ENCODE measurements at places on chromosomes 2 and 18.
A peak's percentile ranks its signal among the peaks of the same experiment; 100 is the strongest.

GRCh38 chr18:48727681-48728080 lies 188.8 kb downstream of the CTIF start:
- no peak for DNase-seq

DNA sequence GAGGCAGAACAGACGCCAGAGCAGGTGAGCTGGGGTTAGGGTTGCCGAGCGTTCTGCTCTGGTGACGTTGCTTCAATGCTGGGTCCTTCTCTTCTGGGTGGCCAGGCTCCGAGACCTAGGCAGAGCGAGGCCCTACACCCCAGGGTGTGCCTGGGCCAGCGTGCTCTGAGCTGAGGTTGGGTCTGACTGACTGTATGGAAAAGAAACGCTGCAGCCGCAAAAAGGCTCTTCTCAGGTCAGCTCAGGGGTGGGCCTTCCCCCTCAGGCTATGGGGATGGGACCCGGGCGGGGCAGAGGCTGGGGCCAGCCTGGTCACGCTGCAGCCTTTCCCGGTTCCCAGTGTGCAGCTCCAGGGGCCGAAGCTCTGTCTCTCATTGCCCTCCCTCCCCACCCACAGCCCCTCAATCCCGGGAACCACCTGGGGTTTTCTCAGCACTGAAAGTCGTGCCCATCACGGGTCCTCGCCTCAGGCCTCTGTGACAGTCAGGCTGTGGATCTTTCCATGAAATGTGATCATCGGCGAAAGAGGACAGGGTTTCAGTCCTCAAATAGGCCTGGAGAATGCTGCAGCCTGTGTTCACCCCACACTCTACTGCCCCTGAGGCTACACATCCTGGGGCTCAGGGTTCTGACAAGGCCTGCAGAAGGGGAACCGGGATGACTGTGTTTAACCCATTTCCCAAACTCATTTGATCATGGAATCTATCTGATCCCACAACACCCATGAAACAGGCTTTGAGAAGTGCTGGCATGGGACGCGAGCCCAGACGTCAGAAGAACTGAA lies 19.4 kb downstream of the CYP26B1 start:
- DNase-seq: no peak

DNA sequence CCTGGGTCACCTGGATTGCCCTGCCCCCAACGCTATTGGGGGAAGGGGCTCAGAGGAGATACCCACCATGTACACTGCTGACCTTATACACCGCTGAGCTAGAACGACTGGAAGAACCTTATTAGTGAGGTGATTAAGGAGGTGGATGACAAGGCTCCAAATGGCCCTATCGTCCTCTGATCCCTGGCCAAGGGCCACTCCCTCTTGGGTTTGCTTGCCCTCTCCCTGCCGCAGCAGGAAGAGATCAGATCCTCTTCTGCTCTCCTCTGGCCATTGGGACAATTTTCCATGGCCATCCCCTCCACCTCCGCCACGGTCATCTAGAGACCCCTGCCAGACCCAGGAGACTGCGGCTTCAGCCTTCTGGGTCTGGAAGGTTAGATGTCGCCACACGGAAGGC lies 1.2 kb downstream of the ZNF514 start:
- no peak for DNase-seq

DNA sequence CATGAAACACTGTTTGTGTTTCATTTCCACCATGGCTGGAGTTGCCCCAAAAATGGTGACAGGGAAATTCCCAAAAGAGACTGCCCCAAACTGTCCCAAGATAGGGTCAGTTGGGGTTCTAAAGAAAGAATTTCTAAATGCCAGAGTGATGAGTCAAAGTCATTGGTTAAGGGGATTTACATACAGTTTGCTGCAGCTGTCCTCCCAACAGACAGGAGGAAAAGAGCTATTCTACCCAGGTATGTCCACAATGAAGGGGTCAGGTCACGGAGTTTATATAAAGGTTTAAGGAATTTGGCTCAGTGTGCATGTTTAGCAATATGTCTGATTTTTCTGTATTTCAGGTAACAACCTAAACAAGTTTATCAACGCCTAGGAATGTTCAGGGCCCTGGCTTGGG lies 344.1 kb downstream of the TDRD15 start:
- DNase-seq: no peak

GRCh38 chr2:143840601-143841000 lies 679.3 kb downstream of the ZEB2 start:
- no peak for DNase-seq

- peak; percentile 35 for DNase-seq
These were observed 57.1 kb downstream of the RMDN2 start for GRCh38 chr2:37982147-37982582.

DNA sequence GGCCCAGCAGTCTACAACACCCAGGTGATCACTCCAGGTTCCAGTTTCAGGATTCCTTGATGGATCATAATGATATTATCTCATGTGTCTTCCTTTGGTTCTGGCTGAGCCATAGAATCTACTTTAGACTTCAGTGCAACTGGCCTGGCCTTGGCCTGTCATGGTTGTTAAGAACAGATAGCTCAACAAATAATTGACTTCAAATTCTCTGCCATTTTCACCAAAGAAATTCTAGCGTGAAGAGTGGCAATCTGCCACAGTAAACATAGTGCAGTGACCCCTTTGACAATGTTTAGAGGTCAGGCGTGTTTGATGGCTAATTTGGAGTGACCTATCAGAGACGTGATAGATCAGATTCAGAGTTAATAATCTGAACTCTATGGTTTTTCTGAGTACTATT lies 50.2 kb upstream of the ZNF385B start:
- no peak for DNase-seq

DNA sequence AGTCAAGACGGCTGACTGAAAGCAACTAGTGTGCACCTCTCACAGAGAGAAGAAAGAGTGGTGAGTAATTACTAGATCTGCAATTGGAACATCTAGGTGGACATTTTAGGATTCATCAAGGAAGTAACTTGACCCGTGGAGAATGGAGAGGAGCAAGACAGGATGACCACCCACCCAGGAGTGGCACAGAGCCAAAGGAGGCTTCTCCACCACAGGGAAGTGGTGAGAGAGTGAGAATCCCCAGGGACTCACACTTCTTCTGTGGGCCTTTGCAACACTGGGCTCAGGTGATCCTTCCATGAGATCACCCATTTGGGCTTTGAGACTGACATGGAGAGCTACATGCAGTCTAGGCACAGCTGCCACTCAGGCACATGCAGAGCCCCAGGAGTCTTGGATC lies 132.8 kb upstream of the GALNT5 start:
- no peak for DNase-seq

GRCh38 chr2:30927465-30928075 lies 120.3 kb upstream of the CAPN13 start:
- no peak for DNase-seq

DNA sequence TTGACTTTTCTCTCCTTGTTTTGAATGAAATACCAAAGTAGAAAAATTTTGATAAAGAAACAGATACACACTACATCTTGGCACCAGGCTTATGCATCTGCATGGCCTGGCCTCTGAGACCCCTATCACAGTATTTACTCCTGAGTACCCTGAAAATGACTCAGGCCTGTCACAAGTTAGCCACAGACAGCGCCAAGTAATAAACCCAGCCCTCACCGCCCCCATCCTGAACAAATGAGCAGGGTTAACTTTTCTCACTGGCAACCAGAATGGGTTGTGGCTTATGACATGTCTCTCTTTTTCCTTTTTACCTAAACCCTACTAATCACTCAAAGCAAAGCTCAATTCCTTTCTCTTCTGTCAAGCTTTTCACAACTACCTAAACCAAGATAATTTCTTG lies 35.3 kb downstream of the SPRED2 start:
- no peak for DNase-seq

DNA sequence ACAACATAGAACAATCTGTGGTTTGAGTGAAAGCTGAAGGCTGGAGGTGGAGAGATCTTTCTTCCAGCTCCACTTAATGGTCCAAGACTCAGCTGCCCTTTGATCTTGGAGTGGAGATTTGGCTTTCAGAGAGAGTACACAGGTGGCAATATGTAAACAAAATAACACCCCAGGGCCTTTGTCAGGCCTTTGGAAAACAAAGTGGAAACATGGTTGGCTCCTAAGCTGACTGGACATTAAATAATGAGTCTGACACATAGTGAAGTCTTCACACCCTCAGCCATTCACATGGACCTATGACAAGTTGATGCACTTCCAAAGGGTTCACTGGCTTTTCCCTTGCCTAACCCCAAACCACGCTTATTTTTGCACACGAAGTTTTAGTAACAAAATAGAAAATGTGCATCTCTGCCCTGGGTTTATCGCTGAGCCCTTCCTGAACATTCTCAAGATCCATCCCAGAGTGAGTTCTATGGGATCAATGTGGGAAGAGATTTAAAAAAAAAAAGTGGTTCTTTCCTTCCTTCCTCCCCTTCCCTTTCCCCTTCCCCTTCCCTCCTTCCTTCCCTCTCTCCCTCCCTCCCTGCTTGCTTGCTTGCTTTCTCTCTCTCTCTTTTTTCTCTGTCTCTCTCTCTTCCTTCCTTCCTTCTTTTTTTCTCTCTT lies 201.3 kb upstream of the NT5C1B start:
- DNase-seq: no peak

GRCh38 chr2:34498561-34498960 lies 899.5 kb upstream of the FAM98A start:
- no peak for DNase-seq

DNA sequence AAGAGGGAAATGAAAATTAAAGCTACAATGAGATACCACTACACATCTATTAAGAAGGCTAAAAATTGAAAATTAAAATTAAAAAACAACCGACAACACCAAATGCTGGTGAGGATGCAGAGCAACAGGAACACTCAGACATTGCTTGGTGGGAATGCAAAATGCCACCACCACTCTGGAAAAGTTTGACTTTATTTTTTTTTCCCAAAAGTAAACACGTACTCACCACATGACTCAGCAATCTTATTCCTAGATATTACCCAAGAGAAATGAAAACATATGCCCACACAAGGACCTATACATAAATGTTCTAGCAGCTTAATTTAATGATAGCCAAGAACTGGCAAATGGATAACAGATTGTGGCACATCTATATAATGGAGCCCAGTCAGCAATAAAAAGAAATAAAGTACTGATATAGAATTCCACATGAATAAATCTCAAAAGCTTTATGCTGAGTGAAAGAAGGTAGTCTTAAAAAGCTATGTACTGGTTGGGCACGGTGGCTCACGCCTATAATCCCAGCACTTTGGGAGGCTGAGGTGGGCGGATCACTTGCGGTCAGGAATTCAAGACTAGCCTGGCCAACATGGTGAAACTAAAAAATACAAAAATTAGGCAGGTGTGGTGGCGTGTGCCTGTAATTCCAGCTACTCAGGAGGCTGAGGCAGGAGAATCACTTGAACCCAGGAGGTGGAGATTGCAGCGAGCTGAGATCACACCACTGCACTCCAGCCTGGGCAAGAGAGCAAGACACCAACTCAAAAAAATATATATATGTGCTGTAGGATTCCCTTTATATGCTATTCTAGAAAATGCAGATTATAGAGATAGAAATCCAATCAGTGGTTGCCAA lies 4.2 kb upstream of the PROC start:
- no peak for DNase-seq

DNA sequence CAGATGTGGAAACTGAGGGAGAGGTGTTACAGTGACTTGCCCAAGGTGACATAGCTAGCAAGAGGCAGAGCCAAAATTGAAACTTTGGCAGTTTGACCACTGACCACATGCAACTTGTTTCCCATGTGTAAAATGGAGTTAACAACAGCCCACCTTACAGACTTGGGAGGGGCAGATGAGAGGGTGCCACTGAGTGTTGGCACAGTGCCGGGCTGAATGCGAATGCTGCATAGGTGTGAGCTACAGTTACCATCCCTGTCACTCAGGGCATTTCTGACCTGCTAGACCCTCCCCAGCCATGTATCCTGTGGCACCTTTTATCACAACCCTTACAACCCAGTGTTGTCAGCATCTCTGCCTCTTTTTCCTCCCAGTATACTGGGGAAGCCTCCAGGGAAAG lies 10.8 kb downstream of the SMARCAL1 start:
- DNase-seq: no peak

DNA sequence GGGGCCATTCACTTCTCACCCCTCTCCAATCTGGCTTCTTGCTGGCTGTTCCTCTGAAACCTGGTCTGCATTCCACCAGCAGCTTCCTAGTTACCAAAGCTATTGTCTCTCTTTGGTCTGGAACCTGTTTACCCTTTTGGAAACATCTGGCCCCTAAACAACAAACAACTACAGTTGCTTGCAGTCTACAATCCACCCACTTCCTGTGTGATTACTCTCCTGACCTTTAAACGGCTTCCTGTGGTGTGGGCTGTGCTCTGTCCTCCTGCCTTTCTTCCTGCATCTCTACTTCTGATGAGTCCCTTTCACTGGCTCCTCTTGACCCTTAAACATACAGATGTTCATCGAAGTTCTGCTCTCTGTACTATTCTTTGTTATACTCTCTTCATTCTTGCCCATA lies 303.8 kb downstream of the TDRD15 start:
- no peak for DNase-seq

- no peak for DNase-seq
These were observed 163.1 kb downstream of the TXNL1 start for GRCh38 chr18:56475250-56475649.

GRCh38 chr18:3037423-3037915 lies 24.5 kb upstream of the LPIN2 start:
- DNase-seq: no peak

GRCh38 chr2:127407661-127408003 lies 10.6 kb upstream of the PROC start:
- no peak for DNase-seq

- no peak for DNase-seq
These were observed 446.1 kb upstream of the FAM98A start for GRCh38 chr2:34045101-34045655.

GRCh38 chr2:42601076-42601475 lies 32.6 kb downstream of the MTA3 start:
- DNase-seq: no peak

- DNase-seq: peak; percentile 8
These were observed 1.8 kb upstream of the KLHL41 start for GRCh38 chr2:169507698-169508097.

GRCh38 chr2:792687-793086 lies 115.5 kb upstream of the TMEM18 start:
- DNase-seq: no peak

GRCh38 chr2:172380436-172381274 lies 46.7 kb upstream of the ITGA6 start:
- no peak for DNase-seq

DNA sequence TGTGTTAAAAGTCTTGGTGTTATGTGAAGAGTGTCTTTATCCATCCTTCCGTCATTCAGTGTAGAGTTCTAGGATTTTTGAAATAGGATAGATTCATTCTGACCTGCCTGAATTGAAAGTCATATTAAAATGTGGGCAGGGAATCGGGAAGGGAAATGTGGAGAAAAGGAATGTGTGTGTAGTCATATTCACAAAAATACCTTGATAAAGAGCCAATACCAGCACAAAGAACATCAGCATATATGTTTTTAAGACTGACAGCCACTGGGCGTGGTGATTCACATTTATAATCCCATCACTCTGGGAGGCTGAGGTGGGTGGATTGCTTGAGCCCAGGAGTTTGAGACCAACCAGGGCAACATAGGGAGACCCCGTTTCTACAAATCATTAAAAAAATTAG lies 188.1 kb downstream of the CAMKMT start:
- DNase-seq: no peak

Data from NCI-H1930 (cell line).